Stimulated activated CD8-positive, alpha-beta memory T cell treated with anti-CD3 and anti-CD28 coated beads, Interleukin-7, amount 100 ng/mL, for 48 hours (primary cell): ENCODE measurements at places on chromosomes 12 and 14.
A peak's percentile ranks its signal among the peaks of the same experiment; 100 is the strongest.

DNA sequence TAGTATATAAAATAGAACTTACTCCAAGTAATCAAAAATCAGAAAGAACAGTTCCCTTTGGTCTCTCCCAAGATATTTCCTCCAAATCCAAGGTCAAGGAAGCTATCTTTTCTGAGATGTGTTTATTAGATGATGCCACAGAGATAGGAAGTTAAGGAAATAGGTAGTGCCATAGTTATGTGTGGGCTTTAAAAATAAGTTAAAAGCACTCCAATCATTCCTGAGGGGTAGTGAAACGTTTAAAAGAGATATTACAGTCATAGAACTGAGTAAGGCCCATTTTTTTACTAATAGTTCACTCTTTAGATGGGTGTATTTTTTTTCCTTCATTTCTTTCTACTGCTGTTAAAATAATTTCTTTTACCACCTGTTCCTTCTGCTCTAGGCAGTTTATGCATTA, 1630.9 kb upstream of the SEL1L start:
- no peak for DNase-seq

DNA sequence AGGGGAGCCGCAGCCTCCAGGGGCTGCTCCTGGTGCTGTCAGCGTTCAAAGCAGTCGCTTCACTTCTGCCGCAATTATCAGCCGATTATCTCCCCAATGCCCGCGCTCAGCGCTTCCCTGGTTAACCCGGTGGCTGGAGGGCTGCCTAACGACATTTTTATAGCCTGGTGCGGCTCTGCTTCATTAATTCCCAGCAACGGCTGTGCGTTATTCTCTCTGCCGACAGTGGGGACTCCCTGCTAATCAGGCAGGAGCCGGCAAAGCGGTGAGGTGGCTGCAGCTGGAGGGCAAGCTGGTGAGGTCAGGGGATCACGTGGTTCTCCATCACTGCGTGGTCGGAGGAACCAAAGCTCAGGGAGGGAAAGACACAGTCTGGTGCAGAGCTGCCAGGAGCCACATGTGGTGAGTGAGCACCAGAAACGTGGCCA, 62.9 kb downstream of the GLRX5 start:
- no peak for DNase-seq

DNA sequence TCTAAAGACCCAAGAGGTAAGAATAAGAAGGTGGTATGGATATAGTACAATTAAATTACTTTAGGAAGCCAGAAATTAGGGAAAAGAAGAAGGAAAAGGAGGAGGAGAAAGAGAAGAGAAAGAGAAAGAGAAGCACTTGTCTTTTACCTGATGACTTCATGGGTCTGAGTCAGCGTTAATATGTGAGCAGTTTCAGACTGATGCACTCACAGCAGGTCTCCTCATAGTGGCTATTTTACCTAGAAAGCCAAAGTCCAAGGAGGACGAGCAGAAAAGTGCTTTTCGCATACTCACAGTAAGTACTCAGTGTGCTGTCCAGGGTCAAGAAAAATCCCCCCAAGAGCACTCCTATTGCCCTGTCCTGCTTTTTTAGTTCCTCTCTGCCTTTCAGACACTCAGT, 222.1 kb downstream of the C12orf42 start:
- DNase-seq = no peak

- DNase-seq = no peak
Observed at GRCh38 chr14:26180221-26180620, 417.6 kb downstream of the NOVA1 start.

DNA sequence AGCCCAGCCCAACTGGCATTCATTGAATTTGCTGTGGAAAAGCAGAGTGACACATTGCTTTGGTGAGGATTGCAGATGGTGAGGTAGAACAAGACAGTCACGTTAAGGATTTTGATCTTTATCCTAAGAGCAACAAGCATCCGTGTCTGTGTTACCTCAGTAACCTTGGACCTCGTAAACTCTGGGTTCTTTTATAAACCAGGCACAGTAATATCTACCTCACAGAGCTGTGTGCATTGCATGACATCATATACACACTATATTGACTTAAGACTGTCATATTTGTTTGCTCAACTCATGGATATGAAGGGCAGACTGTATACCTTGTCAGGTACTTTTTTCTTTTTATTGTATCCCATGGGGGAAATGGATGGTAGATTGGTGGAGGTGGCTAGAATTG, 156.2 kb downstream of the ETV6 start:
- DNase-seq = no peak

DNA sequence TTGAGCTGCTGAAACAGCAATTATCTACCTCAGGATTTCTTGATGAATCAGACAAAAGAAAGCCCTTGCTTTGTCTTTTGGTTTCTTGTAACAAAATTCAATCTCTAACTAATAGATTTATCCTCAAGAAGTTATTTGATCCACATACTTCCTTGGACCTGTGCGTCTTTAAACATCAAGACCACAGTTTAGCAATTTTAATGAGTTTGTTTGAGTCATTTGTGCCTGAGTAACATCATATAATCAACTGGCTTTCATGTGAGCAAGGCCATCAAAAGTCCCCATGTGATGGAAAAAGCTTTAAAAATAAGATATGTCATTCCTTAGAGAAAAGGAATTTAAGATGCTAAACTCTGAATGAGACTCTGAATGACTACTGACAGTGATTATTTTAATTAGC, 52.3 kb downstream of the KCNC2 start:
- no peak for DNase-seq

- no peak for DNase-seq
Observed at GRCh38 chr14:96058576-96059200, 19.5 kb downstream of the C14orf132 start.

DNA sequence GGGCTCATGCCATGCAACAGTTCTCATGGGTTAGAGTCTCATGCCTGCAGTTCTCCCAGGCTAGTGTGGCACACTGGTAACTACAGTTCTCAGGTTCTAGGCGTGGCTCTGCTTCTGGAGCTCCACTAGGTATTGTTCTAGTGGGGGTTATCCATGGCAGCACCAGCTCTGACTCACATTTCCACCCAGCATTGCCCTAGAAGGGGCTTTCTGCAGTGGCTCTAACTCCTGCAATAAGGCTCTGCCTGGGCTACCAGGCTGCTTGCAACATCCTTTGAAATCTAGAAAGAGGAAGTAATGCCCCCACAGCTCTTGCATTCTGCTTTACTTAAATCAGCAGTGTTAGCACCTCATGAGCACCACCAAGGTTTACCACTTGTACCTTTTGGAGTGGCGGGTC, 220.3 kb upstream of the ARID2 start:
- no peak for DNase-seq

DNA sequence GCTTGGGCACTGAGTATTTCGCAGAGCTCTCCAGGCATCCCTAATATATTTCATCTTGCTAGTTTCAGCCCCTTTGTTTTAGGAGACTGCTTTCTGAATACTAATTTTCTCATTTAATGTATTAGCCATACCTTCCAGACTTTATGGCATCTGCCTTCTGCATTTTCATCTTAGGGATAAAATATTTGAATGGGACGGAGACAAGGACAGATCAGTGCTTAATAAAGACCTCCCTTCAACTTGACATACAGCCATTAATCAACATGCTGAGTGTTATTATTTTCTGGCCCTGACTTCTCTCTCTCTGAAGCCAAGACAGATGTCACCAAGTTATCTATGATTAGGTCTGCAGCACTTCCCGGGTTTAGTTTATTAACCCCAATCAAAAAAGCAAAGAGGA, 42.4 kb downstream of the CACNA2D4 start:
- no peak for DNase-seq

GRCh38 chr12:62260733-62261683, 804 bp downstream of the USP15 start:
- peak; percentile 31 for DNase-seq

DNA sequence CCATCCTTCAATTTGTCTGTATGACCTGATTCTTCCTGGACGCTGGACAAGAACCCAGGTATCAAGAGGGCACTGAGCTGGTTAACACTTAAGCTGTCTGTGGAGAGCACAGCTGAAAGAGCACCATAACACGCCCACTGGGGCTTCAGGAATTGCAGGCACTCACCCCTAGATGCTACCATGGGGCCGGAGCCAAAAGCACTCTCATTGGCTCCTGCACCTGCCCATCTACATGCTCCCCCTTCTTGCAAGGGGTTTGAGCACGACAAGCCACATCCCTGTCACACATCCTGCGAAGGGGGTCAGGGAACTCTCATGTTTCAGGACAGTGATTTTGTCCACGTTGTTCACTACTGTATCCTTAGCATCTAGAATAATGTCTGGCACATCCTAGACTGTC, 35.1 kb upstream of the TBC1D15 start:
- no peak for DNase-seq

GRCh38 chr14:68293404-68293803, 473.8 kb downstream of the RAD51B start:
- DNase-seq = no peak

GRCh38 chr12:107593713-107594381, 91.8 kb upstream of the PWP1 start:
- no peak for DNase-seq

GRCh38 chr14:21072031-21072473, 1.9 kb downstream of the ARHGEF40 start:
- DNase-seq = no peak

DNA sequence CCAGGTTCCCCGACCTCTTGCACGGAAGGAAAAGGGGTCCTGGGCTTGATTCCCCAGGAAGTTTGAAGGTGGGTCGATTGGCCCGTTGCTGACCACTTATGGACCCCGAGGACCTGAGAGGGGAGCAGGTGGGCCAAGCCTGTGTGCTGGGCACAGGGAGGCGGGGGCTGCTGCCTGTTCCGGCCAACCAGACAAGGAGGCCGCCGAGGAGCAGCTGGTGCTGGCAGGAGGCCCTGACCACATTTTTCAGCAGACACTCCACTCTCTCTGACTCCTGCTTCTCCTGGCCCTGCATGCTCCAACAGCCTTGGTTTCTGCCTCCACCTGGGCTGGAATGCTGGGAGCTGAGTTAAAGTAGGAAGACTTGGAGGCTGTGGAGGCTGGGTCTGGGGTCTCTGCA, 42.8 kb downstream of the NOS1 start:
- DNase-seq = no peak

- DNase-seq = no peak
Observed at GRCh38 chr12:70443062-70443673, 77.1 kb downstream of the KCNMB4 start.

DNA sequence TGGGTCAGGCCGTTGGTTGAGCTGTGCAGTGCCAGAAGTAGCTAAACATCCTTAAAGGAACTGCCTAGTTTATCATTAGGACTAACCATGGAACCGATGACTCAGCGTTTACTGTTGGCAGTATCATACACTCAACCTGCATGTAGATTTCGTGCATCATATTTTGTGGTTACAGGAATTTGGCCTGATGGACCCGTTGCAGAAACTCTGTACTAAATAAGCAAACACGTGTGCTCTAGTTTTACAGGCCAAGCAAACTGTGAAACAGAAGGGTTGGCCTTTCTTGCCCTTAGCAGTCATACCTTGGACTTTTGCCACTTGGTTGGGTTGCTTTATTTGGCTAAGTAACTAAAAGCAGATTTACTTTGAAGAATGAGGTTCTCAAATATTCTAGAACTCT, 35.6 kb downstream of the DGLUCY start:
- DNase-seq = no peak

GRCh38 chr12:65595016-65595560, 229.2 kb upstream of the HMGA2 start:
- DNase-seq = no peak

DNA sequence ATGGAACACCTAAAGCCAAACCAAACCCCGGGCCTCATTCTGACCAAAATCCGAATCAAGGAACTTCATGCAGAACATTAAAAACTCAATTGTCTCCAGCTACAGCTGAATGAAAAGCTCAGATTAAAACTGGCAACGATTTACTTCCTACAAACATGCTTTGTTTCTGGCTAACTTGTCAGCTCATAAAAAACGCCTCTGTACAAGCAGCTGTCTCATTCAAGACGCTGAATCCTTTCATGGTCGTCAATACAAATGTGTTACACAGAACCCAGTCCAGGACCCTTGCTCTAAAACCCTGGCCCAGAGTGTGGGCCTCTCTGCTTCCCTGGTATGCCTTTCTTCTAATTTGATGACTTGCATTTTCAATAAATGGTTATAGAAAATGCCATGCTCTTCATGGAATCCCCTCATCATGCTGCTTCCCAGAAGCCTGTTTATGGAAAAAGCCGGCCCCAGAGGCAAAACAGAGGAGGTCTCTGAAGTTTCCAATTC, 183.1 kb downstream of the PHLDA1 start:
- DNase-seq = no peak

DNA sequence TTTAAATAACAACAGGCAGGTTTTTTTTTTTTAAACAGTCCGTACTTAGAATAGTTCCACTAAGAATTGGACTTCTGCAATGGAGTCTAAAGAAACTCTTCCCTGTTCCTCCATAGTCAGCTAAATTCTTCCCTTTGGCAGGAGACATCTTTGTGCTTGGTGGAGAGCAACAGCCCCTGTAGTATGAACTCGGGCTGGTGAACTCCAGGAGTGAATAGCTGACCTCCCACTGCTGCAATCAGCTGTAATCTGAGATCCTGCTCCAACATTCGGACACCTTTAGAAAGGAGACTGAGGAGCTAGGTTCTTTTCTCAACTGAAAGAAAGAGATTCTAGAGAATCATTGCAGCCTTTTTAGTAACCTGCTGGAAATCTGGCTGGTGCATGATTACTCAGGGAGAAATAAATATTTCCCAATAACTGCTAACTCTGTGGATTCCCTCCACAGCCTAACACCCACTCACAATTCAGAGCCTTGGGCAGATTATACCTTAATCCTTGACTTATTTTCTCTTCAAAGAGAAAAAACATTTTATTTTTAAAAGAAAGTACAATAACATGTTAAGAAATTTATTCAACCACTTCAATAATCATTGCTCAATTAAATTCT, 25.6 kb upstream of the DBX2 start:
- DNase-seq = no peak

DNA sequence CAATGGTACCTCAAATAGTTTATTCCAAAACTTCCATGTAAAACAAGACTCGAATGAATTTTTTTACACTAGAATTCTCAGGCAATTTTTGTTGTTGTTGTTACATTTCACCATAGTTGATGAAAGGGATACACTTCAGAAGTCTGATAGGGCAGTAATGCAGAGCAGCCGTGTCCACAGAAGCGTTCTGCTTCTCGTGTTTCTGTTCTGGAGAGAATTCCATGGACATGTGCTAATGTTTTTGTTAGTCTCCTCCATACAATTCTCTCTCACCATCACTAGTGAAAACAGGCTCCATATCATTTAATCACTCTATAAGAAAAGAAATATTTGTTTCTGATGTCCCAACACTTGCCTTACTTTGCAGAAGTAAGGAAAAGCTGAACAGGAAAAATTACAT, 606.1 kb downstream of the SLC16A7 start:
- DNase-seq = no peak
